Foreskin keratinocyte (primary cell): ENCODE measurements at places on chromosomes 12 and 14. TPM values are rescaled to one million over a fixed set of nuclear protein-coding genes. Genes with fewer than 3 reads are reported as not detected.

GRCh38 chr12:131940141-131940547 is 9.6 kb upstream of the EP400 start:
- peak; percentile 53 for DNase-seq

DNA sequence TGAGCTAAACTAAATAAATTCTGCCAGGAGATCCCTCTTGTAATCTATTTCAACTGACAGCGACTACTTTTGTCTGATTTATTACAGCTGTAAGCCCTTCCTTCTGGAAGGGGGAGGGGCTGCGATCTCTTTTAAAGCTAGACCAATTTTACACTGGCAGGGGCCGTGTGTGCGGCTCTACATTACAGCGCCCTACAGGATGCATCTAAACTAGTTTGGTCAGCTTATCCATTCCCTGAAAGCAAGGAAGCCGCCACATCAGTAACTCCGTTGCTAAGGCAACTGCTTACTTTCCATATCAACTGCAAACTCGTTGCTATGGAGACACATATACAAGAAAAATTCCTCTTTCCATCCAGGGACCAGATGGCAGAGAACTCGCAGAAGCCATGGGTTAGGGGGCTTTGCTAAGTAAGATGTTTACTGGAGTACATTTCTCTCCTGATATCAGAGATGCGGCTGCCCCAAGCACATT is 17.4 kb downstream of the FOXN3 start:
- no peak for DNase-seq

RASAL1 gene
- total RNA-seq, result 0.07 TPM in 1 of 2 replicates, not detected in the other

- no peak for DNase-seq
These were observed 7.9 kb upstream of the DIO3 start for GRCh38 chr14:101553393-101553792.

DNA sequence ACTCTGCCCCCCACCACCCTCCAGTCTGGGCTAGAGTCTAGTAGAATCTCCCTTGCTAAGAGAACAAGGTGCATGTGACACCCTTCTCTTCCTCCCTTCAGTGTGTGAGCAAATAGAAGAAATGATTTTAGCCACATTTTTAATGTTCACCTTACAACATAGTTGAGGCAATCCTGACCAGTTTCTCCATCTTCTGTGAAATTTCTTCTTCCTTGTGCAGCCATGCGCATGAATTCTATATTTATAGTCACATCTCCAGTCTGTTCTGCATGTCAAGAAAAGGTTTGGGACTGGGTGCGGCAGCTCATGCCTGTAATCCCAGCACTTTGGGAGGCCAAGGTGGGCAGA is 9.5 kb upstream of the LTA4H start:
- DNase-seq, result no peak

PZP gene
- total RNA-seq, result not detected in 2 replicates

HNRNPA1 gene
- 812 and 1,049 TPM in 2 replicates for total RNA-seq

BATF gene
- not detected in 2 replicates for total RNA-seq

GRCh38 chr12:105922670-105923102 is 216.1 kb downstream of the NUAK1 start:
- DNase-seq, result peak; percentile 83

NEUROD4 gene
- total RNA-seq, result not detected in 2 replicates

KERA gene
- total RNA-seq, result not detected in 2 replicates

DNA sequence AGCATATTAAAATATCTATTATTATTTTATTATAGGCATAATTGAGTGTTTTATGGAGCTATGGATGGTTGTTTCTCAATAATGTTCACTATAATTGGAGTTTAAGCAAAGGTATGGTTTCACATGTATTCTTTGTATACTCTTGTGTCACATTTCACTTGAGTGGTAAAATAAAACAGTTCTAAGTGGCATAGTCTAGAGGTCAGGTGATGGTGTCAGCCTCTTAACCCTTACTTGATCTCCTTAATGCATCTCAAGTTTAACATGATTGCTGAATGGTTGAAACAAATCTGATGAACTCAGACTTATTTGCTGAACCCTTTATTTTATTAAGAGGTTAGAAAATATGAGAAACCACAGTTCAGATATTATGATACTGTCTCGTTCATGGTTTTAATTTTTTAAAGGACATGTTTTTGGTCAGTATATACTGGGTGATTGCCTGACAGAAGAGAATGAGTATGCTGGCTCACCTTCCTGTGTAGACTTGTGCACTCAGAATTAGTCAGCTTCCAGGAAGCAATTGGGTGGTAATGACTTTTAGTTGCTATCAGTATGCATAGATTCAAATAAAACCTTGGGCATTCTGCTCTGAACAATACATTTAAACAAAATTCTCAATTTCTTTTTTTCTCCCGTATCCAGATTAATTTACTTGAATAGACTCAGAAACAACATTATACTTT is 464.6 kb downstream of the PCNX1 start:
- DNase-seq, result peak; percentile 90

DNA sequence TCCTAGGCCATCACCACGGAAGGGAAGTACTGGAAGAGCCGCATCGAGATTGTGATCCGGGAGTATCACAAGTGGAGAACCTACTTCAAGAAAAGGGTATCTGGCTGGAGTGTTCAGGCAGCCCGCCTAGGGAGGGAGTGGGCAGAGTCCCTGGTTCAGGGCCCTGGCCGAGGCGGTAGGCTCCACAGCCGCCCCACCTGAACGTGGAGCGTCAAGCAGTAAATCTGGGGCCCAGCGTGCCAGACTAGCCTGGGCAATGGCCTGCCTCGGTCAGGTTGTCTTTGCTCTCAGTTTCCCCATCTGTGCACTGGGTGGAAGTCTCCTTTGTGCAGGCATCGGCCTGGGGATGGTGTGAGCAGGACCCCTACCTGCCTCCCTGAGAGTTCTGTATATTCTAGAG is 44.9 kb downstream of the IL31 start:
- no peak for DNase-seq

- DNase-seq, result no peak
These were observed 190.5 kb downstream of the PHETA1 start for GRCh38 chr12:111178181-111179081.

- no peak for DNase-seq
These were observed at the start of gene LIN7A for GRCh38 chr12:80937391-80938238. LIN7A (minus strand) TSS chr12:80937934; CDS start chr12:80937722, 212 bp downstream.

DNA sequence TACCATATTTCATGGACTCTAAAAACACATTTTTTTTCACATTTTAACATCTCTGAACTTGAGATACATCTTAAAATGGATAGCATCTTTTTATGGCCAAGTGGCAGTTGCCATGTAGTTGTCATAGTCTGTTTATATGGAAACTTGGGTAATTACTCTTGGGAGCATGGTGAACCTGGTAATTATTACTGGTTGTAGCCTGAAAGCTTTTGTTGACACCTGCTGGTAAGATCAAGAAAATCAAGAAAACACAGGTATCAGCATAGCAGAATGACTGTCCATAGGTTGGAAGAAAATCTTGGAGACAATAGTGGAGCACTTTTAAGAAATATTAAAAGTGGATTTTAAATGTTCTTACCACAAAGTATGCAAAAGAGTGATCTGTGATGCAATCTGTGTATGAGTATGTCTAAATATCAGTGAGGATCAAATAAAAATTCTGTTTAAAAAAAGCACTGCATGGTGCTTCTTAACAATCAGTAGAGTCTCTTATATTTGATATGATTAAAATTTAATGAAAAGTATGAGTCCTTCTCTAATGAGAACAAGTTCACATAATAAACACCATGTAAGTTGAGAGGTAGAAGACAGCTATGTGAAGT is 44.2 kb downstream of the TTC8 start:
- no peak for DNase-seq

GRCh38 chr12:6925540-6926279 is 2.0 kb upstream of the ATN1 start:
- DNase-seq, result peak; percentile 82

- DNase-seq, result no peak
These were observed 52.2 kb downstream of the FAR2 start for GRCh38 chr12:29201296-29201695.

DNA sequence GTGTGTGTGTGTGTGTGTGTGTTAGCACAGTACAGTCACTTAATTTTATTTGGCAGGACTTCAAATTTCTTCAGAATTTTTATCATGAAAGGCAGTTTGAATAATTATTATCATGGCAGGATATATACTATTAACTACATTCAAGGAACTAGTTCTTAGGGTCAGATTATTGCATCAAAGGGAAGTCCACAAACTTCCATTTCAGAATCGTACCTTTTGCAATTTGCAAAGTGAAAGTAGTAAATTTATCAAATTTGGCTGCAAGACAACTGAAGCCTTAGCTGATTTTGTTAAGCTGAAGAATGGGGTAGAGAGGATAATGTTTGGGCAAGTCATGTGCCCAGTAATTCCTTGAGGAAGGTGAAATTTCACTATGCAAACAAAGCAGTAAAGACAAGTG is 68.2 kb downstream of the PLEKHG7 start:
- DNase-seq, result no peak

GRCh38 chr12:116236148-116236731 is 41.3 kb downstream of the MED13L start:
- peak; percentile 26 for DNase-seq

- no peak for DNase-seq
These were observed 55.5 kb downstream of the FAM222A start for GRCh38 chr12:109768901-109769670.

GRCh38 chr14:30564868-30565248 is 5.9 kb downstream of the G2E3 start:
- DNase-seq, result no peak

DNA sequence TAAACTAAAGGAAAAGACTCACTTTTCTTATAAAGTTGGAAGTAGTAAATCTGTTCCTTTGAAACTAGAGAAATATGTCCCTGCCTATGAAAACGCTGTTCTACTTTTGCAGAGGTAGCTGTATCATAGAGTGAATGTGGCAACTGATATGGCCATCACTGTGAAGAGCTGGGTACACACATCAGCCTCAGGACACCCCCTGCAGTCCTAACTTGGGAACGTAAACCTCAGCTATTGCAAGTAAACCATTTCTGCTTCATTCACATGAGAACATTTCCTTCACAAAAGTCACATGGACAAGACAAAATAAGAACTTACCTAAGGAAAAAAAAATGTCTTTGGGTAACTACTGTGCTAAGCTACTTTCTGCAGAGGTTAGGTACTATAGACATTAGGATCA is 233.3 kb upstream of the PPFIA2 start:
- peak; percentile 14 for DNase-seq

RD3L gene
- not detected in 2 replicates for total RNA-seq

DNA sequence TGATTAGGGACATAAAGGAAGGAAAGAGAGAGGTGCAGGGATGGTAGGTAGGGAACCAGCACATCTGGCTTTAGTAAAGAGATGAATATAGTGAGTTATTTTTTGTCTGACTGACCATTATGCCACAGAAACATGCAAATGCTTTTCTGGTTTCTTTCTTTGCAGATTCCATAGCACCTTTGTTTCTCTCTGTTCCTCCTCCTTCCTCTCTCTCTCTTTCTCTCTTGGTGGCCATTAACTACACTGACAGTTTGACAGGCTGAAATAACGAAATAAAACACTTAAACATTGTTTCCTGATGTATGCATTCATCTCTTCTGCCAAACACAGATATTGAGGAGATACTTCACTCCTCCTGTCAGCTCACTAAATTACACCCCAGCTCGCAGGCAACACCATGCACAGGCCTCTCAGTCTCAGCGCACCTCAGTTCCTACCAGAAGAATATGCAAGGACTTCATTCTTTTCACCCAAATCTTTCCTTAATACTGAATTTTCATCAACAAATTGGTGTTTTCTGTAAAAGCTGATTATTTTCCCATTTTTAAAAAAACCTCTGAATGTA is 406.9 kb upstream of the SOX5 start:
- no peak for DNase-seq

GRCh38 chr14:64857979-64858744 is 21.5 kb downstream of the SPTB start:
- no peak for DNase-seq

RPGRIP1 gene
- total RNA-seq, result not detected in 2 replicates

C12orf56 gene
- total RNA-seq, result 0.35 and 0.44 TPM in 2 replicates
